Upper lobe of left lung (tissue), 6 donors: ENCODE measurements at places on chromosomes 3 and 15. TPM values are rescaled to one million over a fixed set of nuclear protein-coding genes. Genes with fewer than 3 reads are reported as not detected.

DNA sequence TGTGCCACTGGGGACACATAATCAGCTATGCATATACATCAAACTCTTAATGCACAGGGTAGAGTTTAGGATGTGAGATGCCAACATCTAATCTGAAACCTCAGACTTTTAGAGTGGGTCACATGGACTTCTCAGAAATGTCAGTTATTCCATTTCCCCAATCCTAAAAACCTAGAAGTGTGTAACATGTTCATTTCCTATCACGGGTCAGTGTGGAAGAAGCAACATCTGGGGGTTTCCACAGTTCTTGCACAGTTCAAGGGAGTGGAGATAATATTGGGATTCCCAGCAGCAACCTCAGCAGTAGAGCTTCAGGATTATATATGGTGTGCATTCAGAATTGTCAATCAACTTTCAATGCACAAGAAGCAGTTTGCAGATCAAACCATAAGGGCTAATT is 44.4 kb upstream of the SPRED1 start:
- DNase-seq = no peak

Gene PFKFB4
- 16.8 TPM for total RNA-seq

DNA sequence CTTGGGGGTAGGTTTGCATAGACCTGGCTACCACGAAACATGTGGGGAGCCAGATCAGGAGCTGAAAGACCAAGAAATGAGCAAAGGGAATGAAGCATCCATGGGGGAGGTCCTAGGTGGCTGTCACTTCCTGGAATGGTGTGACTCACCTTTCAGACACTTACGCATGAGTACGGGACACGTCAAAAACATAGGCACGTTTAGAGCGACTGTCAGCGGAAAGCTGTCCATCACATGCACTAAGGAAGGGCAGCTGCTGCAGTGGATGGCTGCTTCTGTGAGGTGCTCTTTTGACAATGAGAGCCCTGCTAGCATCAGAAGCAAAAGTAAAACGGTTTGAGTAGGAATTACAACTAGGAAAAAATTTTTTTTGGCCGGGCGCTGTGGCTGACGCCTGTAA is 244.6 kb upstream of the CCDC54 start:
- DNase-seq = no peak

DNA sequence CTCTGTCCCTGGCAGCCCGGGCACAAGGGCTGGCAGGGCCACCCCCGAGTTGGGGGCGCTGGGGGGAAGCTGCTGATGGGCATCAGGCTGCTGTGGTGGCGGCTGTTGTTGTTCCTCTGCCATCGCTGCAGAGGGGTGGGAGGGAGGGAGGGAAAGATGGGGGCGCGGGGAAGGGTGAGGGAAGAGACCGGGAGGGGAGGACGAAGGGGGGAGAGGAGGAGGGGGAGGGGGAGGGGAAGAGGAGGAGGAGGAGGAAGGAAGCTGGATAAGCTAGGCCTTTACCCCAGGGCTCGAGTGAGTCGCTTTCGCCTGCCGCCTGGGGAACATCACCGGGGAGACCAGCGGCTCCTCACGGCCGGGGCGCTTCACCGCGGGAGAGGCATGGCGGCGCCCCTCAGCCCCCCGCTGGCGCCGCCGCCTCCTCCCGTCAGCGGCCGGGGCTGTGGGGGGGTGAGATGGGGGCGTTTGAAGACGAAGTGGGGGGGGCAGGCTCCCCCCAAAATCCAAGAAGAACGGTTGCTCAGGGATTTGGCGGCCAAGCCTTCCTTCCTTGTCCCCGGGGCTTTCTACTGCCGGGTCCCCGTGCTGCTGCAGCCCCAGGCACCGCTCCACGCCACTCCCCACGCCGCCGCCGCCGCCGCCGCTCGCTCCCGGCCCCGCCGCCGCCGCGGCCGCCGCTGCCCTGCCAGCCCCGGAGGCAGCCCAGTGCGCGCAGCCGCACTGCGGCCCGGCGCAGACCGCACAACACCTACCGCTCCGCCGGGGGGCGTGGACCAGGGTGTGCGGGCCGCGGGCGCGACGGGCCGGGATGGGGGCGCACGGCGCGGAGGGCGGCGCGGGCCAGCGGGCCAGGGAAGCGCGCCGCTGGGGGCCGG is at the start of gene RFX7:
TSS of gene RFX7 (minus strand) at position 717 of the 875 bp plus-strand sequence. CDS start at position 123, 594 bp downstream.
- peak; percentile 78 for DNase-seq

- DNase-seq = no peak
Measured at GRCh38 chr15:39834256-39834655, 51.6 kb upstream of the FSIP1 start.

Gene ZSCAN29
- total RNA-seq = 24.9 TPM

DNA sequence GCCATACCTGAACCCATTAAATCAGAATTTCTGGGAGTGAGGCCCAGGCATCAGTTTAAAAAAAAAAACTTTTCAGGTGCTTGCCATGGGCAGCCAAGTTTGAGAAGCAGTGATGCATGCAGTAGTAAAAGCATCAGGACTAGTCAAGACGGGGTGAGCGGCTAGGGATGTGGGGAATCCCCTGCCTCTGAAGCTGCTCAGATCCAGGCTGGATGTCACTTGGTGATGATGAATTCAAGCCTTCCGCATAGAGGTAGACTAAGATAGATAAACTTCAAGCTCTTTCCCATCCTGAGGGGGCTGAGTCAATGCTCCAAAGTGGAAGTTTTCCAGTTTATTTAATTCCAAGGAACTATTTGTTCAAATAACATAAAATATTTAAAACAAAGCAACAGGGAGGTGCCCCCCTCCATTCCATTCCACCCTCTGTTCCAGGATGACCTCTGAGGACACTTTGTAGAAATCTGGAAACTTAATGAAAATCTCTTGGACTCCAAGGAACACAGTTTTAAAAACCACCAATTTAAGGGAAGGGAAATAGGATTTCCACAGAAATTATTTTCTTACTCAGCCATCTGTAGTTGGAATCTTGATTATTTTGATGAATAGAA is 100.4 kb upstream of the NR2E3 start:
- no peak for DNase-seq

DNA sequence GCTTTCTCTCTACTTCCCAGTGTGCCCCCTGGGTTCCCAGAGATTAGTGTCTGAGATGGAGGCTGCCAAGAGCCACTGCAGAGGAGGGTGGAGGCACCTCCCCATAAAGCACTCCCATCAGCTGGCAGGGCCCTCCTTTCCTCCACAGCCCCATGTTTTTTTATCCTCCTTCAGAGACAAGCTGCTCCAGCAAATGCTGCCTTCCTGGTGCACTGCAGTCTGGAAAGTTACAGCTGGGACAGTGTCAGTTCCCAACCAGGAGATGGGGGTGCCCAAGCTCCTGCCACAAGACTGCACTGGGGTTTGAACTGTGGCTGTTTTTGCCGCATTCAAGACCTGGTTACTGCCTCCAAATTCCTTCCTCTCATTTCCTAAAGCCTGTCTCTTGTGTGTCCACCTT is 206.1 kb downstream of the CADPS start:
- DNase-seq = no peak

GRCh38 chr3:107430214-107430995 is 53.2 kb downstream of the CCDC54 start:
- DNase-seq = peak; percentile 24

DNA sequence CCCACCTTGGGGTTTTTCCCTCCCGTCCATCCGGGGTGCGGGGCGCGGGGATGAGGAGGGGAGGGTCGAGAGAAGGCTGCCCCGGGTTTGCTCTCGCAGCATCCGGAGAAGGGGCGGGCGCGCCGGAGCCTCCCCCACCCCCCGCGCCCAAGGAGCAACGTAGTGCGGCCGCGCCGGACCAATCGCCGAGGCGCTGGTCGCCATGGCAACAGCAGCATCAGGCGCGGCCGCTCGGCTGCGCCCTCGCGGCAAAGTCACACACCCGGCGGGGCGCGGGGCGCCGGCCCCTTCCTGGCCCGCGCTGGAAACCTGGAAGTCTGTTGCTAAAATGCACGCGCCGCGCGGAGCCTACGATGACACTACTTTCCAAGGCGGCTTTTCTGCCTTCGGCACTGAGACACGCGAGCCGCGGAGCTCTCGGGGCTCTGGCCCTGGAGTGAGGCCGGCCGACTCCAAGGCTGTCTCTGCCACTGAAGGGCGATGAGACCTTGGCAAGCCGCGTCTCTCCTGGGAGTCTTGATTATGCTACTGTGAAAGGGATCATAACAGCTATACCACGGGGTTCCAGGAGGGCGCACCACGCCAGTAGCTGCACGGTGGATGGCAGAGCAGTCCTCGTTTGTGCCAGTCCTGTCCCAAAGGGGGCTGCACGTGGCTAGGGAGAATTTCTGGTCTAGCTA is at the start of gene IQSEC1:
TSS of gene IQSEC1 (minus strand) at position 104 of the 680 bp plus-strand sequence. CDS start 415 bp downstream, outside the sequence.
- peak; percentile 91 for DNase-seq

- no peak for DNase-seq
Measured at GRCh38 chr3:153897842-153898241, 223.3 kb upstream of the ARHGEF26 start.

DNA sequence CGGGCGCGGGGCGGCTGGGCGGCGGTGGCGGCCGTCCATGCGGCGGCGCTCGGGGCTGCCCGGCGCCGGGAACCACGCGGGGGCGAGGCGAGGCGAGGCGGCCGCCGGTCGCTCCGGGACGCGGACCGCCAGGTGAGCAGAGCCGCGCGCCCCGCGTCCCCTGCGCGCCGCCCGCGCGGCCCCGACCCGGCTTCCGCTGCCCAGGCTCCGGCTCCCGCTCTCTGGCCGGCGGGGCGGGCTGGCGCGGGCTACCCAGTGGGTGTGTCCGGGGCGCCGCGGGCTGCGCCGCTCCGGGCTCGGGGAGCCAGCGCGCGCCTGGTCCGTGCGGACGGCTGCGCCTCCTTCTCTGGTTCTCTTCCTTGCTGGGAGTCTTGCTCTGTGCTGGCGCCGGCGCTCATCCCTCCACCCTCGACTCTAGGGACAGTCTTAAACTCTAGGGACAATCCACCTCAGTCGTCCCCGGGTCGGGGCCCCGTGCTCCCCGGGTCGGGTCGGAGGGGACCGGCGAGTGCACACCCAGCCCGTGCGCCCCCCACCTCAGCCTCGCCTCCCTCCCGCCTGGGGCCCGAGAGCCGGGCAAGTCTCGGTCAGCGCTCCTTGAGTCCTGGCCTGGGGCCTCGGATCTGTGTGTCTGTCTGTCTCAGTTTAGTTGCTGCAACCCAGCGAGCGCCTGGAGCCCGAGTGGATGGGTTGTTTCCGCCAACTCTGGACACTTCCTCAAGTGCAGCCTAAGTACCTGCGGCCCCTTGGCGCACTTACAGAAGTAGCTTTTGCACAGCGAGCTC is 488 bp downstream of the THSD4 start:
- peak; percentile 91 for DNase-seq

- DNase-seq = no peak
Measured at GRCh38 chr3:53196575-53197407, 35.8 kb downstream of the PRKCD start.

GRCh38 chr3:136283627-136284026 is 33.5 kb downstream of the PCCB start:
- no peak for DNase-seq

- no peak for DNase-seq
Measured at GRCh38 chr3:8841472-8841871, 72.1 kb upstream of the OXTR start.

DNA sequence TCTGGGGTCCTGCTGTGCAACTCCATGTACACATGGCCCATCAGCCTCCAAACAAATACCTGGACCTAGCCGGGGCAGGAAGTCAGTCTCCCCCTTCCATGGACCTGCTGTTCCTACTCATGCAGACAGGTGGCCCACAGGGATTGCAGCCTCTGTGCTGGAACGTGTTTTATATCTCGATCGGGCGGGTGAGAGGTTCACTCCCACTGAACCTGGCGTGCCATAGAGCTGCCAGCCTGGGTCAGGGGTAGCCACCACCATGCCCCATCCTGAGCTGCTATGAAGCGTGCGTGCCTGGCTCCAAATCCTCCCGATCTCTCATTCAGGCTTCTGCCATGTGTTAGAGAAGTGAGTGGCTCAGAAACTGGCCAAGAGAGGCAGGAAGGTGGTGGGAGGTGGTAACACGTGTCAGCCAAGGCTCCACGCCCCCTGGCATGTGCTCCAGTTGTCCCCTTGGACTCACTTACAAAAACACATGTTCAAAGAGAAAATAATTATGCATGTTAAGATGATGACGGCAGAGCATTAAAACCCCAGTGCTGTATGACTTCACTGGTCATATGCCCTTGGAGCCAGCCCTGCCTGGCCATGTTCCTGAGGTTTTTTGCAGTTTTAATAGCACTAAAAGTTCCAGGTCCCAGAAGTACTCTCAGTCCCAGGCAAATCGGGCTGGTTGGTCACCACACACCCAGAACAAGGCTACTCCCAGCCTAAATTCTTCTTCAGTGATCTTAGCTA is 30.6 kb downstream of the CTSH start:
- no peak for DNase-seq

GRCh38 chr3:101020351-101021015 is 27.3 kb upstream of the ABI3BP start:
- no peak for DNase-seq

Gene NUTM1
- total RNA-seq = not detected

DNA sequence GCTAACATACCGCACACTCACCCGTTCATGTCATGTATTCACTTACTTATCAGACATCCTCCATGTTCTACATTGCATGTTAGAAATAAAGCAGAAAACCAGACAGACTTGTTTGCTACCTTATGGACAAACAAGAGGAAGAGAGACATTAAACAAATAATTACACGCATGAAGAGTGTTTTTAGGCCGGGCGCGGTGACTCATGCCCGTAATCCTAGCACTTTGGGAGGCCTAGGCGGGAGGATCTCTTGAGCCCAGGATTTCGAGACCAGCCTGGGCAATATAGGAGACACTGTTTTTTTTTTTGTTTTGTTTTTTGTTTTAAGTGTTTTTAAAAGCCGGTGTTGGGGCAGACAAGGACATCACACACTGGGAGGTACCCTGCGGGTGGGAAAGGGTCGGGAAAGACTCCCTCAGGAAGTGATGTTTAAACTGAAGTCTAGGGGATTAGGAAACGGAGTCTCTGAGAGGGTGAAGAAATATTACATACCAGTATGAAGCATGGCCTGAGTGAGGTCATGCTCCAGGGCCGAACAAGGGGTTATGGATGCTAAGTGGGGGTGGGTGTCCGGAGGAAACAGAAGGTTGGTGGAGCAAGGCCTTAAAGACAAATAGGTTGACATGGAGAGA is 2.1 kb upstream of the USP3 start:
- peak; percentile 74 for DNase-seq

Gene IGF1R
- 129 TPM for total RNA-seq
